ENCODE measurements at places on chromosomes 5 and 9. TPM values are rescaled to one million over a fixed set of nuclear protein-coding genes. Genes with fewer than 3 reads are reported as not detected.

Gene SGCD
- total RNA-seq, result 15.1 TPM

Gene REEP2
- total RNA-seq, result 13.0 TPM

Gene SLC6A7
- under 0.01 TPM for total RNA-seq

Gene SVEP1
- 81.2 TPM for total RNA-seq

Gene ROR2
- total RNA-seq, result 5.2 TPM

Gene SAXO1
- not detected for total RNA-seq

Gene SLC34A3
- under 0.01 TPM for total RNA-seq

Gene STK32A
- total RNA-seq, result 0.97 TPM

Gene ADAMTSL1
- total RNA-seq, result 10.0 TPM

Gene SLC4A9
- not detected for total RNA-seq

Gene GARIN3
- not detected for total RNA-seq

Gene IL13
- total RNA-seq, result not detected

- DNase-seq, result peak; percentile 41
Measured at GRCh38 chr9:21764846-21765245, 37.6 kb upstream of the MTAP start.

- peak; percentile 29 for DNase-seq
Measured at GRCh38 chr5:80867233-80867632, 92.9 kb upstream of the RASGRF2 start.

DNA sequence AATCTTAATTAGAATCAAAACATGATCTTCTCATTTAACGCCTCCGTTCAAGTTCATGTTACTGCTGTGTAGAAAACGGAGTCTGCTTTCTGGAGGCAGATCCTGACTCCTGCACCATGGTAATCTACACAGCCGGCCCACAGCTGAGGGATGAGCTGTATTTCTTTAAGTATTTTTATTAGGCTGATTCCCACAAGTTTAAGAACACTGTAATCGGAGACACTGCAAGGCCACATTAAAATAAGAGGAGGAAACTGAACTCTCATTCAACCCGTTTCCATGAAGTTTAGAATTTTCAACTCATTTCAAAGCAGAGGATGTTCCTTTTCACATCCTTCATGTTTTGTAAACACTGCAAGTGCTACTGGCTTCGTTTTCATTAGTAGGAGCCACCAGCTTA, 372.2 kb downstream of the NFIB start:
- peak; percentile 72 for DNase-seq

GRCh38 chr5:138180183-138180782, 1.4 kb downstream of the KIF20A start:
- peak; percentile 63 for DNase-seq

- no peak for DNase-seq
Measured at GRCh38 chr5:102554082-102554481, 55.3 kb upstream of the SLCO6A1 start.

DNA sequence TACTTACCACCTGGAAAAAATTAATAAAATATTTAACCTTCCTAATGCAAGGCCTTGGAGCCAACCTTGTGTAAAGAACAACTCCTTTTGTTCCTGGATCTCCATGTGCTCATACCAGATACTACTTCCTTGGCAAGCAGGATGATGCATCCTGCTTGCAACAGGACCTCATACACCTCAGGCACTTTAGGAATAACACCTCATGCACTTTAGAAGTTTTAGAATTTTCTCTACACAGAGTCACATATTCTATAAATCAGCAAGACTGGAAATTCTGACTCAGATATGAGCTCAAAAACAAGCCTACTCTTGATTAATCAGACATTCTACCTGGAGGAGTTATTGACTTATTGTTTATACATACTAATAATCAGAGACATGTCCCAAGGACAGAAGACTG, 209.6 kb upstream of the CDH10 start:
- DNase-seq, result no peak

- peak; percentile 83 for DNase-seq
Measured at GRCh38 chr9:111034170-111034897, 3.9 kb downstream of the LPAR1 start.

DNA sequence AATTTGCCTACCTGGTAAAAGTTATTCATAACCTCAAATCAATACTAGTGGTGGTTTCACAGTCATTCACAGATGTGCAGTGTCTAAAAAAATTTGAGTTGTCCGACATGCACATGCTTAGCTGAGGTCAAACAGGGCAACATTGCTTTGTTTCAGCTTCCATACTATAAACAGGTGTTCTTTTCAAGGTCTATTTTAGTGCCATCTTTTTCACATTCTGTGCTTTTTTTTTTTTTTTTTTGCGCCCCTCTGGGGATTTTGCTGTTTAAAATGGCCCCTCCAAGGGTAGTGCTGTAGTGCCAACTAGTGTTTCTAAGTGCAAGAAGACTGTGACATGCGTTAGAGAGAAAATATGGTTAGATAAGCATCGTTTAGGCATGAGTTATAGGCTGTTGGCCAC, 14.5 kb downstream of the PHAX start:
- no peak for DNase-seq

DNA sequence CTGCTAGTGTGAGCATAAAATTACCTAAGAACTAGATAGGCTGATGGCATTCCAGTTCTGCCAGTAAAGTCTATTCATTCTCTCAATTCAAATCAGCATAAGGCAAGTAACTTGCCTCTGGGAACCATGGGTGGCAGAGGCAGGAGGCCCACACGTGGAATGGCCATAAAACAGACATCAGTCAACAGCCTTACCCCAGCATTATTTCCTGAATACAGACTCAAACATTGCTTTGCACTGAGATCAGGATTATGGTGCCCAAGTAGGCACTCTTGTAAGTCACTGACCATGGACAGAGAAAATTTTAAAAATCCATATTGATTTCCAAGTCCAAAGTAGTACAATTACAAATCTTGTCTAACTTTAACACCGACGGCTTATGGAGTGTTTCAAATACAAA, 157.7 kb downstream of the NR2F1-AS1 start:
- DNase-seq, result no peak

DNA sequence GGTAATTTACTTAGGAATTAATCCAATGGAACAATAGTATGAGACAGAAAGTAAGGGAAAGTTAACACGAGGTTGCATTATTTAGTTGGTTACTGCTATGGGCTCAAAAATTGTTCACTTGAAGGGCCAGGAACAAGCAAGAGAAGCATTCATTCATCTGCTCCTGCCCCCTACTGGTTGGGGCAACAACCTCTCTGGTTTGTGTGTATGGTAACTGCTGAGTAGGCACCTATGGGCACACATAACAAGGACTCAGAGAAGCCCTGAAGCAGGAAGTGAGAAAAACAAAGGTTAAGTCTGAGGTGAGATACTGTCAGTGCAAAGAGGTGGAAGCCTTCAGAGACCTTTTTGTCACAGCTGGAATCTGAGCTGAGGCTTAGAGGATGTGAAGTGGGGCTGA, 34.4 kb upstream of the RANBP6 start:
- DNase-seq, result peak; percentile 13

- no peak for DNase-seq
Measured at GRCh38 chr9:138103111-138103848, 225.7 kb downstream of the CACNA1B start.

GRCh38 chr5:175920231-175920811, 47.8 kb downstream of the THOC3 start:
- no peak for DNase-seq

DNA sequence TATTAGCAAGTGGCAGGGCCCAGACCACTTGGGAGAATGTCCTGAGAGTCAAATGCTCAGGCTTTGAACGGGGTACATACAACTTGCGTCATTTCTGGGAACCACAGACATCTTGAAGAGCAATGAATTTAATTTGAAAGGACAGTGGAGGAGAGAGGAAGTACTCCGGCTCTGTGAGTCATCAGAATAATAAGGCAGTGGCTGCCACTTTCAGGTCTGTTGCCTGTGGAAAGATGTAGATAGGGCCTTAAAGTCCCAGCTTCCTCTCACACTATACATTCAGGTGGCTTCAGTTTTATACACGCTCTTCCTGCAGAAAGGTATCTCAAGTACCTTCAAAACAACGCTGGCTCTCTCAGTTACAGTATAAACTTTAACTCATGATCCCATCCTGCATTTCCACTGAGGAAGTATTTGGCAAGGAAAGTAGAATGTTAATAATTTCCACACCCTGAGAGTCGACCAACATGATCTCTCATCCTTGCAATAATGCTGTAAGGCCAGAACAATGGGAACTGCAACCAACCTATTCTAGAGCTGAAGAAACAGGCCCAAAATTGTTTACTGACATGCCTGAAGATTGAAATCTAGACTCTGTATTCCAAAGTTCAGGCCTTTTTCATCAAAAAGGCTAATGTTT, 6.8 kb upstream of the PRUNE2 start:
- peak; percentile 29 for DNase-seq

- DNase-seq, result no peak
Measured at GRCh38 chr5:23289162-23289561, 218.2 kb upstream of the PRDM9 start.

DNA sequence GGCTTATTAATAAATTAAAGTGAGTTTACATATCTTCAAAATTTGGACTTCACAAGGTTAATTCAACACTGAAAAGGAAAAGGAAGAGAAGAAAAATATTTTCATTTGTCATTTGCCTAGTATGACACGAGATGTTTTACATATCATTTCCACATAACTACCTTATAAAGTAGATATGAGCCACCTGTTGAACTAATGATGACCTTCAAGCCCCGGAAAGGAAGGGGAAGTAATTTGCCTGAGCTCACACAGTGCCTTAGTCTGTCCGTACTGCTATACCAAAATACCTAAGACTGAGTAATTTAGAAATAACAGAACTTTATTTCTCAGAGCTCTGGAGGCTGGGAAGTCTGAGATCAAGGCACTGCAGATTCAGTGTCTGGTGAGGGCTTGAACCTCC, 17.9 kb downstream of the CMYA5 start:
- no peak for DNase-seq

DNA sequence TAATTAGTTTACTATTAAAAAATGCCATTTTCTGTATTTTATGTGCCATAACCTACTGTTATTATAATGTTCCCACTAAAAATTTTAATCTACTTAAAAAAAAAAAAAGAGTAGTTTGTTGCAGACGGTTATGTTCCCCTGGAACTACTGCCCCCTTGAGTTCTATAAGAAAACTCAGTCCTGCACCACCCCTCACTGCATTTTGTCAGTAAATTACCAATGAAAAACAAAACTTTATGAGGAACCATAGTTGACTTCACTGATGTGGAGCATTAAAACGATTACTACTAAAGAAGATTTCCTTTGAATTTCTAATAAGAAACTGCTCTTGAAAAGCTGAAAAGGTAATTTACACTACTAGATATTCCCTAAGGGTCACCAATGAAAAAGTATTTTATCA, 288.7 kb downstream of the FBXL17 start:
- peak; percentile 24 for DNase-seq

DNA sequence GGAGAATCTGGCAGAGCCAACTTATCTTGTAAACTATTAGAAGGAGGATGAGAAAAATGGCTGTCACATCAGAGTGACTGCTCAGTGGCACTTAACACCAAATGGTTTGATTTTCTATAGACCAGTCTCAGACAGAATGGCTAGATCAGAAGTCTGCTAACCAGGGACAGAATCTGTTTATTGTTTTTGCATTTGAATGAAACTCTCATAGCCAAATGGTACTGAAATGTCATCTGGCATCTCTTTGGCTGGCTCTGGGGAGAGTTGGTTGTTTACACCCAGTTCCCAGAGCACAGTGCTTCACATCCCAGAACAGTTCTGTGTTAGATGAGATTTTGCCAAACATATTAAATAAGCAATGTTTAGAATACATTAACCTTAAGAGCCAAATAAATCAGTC, 106.6 kb upstream of the HMHB1 start:
- DNase-seq, result no peak
